ENCODE measurements at places on chromosomes 6 and 20.
A peak's percentile ranks its signal among the peaks of the same experiment; 100 is the strongest.

GRCh38 chr20:60123652-60124051, 165.4 kb downstream of the CDH26 start:
- DNase-seq, result no peak

GRCh38 chr6:105193647-105194046, 13.8 kb upstream of the POPDC3 start:
- DNase-seq, result no peak

GRCh38 chr6:134701301-134701700, 248.6 kb downstream of the ALDH8A1 start:
- DNase-seq, result no peak

DNA sequence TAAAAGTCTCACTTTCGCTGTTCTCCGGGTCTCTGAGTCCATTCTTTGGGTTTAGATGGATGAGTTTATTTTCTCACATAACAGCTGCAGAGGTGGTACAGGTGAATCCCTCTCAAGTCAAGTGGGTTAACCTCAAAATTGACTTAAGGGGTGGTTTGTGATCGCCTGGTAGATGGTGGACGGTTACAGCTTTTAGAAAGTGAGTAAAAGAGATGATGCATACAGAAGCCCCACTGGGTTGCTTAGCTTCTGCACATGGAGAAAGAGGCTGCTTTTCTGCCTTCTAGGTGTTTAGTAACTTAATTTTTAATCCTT, 146.7 kb downstream of the TRIM27 start:
- peak; percentile 41 for DNase-seq

GRCh38 chr20:50333131-50333670, 142.6 kb downstream of the CEBPB start:
- no peak for DNase-seq

- no peak for DNase-seq
These were observed 48.8 kb downstream of the NPEPL1 start for GRCh38 chr20:58741384-58741783.

DNA sequence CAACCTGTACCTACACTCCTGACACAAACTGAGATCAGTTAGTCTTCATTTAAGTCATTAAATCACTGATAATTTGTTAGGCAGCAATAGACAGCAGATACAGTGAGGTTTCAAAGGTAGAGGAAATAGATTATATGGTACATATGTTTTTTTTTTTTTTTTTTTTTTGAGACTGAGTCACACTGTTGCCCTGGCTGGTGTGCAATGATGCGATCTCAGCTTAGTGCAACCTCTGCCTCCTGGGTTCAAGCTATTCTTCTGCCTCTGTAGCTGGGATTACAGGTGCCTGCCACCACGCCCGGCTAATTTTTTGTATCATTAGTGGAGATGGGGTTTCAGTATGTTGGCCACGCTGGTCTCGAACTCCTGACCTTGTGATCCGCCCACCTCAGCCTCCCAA, 38.2 kb upstream of the KIF13A start:
- no peak for DNase-seq

DNA sequence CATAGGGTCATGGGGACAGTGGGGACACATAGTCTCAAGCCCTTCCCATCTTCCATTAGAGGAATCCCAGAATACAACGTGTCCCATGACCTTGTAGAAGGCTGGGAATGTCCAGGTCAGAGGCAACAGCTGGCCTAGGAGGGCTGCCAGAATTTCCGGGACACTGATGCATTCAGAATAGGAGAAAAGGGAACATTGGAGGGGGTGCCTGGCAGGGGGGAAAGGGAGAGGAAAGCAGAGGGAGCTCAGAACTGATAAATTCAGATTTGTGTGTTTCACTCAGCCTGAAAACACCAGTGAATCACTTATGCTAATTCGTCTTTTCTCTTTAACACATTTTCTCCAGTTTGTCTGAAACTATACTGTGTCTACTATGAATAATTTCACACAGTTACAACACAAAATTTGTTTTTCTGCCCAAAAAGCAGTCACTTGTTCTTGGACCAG, 35.5 kb upstream of the BMP2 start:
- DNase-seq, result no peak

DNA sequence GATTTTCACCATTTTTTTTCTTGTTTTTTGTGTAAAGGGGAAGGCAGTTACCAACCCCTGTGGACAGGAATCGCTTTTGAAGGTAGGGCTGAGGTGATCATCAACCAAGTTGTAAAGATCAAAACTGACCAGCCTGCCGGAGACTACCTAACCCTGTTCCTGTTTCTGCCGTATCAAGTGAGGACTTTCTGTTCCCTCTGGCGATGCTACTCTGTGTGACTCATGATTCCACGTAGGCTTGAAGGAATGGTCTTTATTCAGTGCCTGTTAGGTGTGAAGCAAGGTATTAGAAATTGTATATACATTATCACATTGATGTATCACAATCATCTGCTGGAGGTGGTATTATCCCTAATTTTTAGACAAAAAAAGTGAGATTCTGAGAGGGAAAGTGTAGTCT, 161.3 kb downstream of the SOX4 start:
- DNase-seq, result no peak

DNA sequence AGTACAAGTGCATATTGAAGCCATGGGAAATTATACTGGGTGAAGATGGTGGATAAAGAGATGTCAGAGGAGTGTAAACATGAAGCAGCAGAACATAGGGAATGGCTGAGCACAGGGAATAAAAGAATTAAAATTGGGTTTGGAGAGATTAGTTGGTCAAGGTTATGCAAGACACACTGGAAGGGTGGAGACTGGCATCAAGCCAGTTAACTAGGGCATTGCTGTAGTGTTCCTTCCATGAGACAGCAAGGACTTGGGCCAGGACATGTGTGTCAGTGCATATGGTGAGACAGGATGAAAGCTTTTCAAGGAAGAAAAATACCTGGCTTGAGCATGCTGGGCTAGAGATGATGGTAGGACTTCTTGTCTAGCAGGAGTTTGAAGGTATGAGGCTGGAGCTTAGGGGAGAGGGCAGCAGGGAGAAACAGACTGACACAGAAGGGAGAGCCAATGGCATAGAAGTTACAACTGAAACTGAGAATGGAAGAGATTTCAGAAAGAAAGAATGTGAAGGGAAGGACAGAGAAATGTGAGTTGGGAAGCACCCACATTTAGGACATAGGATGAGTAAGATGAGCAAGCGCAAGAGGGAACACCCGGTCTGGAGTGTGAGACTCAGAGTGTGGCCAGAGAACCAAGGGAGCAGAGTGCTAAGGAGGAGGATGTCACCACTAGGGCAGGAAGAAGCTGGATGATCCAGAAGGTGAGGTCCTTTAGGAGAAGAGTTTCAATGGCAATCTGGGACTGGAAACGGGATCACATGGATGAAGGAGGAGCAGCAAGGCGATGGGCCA, 14.5 kb upstream of the TMEM170B start:
- no peak for DNase-seq

GRCh38 chr6:120355822-120356221, 978.5 kb downstream of the TBC1D32 start:
- no peak for DNase-seq

DNA sequence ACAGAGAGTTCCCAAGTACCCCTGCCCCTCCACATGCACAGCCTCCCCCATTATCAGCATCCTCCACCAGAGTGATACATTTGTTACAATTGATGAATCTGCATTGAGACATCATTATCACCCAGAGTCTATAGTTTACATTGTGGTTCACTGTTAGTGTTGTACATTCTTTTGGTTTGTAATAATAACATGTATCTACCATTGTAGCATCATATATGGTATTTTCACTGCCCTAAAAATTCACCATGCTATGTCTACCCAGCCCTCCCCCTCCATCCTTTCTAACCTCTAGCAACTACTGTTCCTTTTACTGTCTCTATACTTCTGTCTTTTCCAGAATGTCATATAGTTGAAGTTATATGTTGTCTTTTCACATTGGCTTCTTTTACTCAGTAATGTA, 273.9 kb upstream of the RNF217 start:
- no peak for DNase-seq

DNA sequence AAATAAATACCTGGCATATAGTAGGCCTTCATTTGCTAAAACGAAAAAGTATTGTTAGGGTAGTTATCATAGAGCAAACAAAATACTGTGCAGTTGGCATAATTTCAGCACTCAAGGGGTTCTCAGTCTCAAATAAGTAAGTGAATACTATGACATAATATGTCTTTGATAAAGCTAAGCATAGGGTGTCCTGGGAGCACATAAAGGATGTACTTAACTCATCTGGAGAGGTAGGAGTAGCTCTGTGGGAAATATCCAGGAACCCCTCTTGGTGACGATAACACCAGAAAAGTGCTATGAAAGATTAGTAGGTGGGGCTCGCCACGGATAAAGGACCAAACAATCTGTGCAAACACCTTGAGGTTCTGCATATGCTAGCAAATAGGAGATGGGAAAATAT, 23.2 kb downstream of the VNN1 start:
- DNase-seq, result no peak

DNA sequence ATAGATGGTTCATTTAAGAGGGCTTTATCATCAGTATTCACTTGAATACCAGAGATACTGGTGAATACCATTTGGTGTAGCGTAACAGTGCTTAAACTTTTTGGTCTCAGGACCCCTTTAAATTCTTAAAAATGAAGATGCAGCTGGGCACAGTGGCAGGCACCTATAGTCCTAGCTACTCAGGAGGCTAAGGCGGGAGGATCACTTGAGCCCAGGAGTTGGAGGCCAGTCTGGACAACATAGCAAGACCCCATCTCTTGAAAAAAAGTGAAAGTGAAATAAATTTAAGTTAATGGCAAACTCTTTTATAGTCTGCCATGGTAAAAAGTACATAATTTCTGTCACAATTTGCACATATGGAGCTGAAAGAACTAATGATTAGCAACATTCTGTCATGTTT, 39.3 kb downstream of the VAPB start:
- DNase-seq, result no peak

DNA sequence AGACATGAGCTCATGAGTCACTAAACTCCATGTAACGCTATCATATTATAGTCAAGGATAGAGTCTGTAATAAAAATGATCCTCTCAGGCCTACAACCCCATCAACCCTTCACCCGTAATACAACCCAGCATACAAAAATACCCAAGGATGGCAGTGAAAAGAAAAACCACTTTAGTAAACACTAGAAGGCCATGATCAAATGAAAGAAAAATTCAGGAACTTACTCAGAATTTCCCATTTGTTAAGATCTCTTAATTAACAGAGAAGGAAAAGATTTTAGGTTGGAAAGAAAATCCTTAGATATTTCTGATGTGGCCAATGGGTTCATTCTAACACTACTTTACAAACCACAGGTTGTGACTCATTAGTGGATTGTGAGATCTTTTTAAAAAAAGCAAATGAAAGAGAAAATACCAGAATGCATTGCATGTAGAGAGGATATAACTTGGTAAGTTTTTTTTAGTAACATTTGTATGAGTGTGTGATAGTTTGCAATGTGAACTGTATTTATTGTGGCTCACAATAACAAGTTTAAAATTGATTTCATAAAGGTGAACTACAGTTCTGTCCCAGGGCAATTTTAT, 8.0 kb upstream of the UBE2J1 start:
- no peak for DNase-seq

- no peak for DNase-seq
These were observed 1258.7 kb upstream of the GJE1 start for GRCh38 chr6:140874066-140874465.

DNA sequence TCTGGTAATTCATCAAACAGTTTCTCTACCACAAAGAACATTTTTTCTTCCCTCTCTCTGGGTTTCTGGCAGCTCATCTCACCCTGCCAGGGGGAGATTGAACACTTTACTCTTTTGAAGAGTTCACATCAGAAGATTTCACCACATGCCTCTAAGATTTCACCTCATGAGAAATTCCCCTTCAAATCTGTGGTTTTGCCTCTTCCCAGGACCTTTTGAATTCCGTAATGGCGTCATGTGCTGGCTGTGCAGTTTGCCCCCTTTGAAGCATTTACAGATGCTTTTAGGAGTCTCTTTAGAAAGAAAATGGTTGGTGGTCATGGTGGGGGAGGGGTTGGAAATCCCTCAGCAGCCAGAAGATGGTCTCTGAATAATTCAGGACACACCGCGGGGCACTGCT, 486.1 kb downstream of the QKI start:
- DNase-seq, result no peak

DNA sequence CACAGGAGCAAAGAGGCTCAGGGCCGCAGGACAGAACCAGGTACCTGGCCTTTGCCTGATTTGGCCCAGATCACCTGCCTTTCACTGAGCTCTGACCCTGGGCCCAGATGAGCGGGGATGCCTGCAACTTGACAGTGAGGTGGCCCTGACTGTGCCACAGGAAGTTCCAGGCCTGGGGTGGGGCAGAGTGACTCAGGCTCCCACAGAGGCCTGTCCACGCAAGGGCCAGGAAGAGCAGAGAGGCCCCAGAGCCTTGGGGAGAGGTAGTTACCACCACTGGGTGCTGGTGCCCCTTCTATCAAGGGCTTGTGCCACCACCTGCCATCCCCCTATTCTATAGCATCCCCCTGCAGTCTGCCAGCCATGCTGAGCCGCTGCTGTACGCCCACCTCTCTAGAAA, 4.1 kb upstream of the NOL4L start:
- DNase-seq, result no peak

All from NCI-H748 treated with DMSO at 0.1 percent for 48 hours (cell line).